ENCODE measurements at places on chromosomes 7 and 10.

GRCh38 chr7:25951414-25952260 lies 200.4 kb upstream of the NFE2L3 start:
- DNase-seq: no peak

GRCh38 chr7:35248576-35249536 lies 5.0 kb downstream of the TBX20 start:
- no peak for DNase-seq

DNA sequence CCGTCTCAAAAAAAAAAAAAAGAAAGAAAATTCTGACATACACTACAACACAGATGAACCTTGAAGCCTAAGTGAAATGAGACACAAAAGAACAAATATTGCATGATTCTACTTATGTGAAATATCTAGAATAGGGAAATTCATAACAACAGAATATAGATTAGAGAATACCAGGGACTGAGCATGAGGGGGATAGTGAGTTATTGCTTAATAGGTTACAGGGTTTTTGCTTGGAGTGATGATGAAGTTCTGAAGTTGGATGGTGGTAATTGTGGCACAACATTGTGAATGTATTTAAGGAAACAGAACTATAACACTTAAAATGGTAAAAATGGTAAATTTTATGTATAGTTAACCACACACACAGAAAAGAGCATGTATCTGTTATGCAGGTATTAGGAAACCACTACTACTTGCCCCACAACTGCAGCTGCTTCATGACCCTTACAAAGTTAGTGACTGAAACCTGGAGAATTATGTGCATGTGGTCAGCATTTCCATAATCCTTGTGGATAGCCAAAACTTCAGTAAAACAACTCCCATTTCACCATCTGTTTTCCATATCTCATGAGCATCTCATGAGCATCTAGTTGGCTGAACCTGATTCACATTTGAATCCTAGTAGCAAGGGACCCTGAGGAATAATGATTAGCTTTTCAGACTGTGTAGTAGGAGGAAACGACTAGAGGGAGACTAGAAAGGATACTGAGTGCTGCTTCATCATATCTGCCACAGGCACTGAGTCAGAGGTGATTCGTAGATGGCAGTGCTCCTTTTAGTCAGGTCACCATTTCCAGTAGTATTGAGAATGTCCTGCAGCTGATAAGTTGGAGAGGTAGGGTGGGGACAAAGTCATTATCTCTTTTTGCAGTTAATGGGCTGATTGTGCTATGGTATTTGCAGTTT lies 26.3 kb downstream of the SAMD8 start:
- peak; percentile 63 for DNase-seq

- peak; percentile 42 for DNase-seq
These were observed 26.2 kb upstream of the ECHDC3 start for GRCh38 chr10:11715815-11716494.

DNA sequence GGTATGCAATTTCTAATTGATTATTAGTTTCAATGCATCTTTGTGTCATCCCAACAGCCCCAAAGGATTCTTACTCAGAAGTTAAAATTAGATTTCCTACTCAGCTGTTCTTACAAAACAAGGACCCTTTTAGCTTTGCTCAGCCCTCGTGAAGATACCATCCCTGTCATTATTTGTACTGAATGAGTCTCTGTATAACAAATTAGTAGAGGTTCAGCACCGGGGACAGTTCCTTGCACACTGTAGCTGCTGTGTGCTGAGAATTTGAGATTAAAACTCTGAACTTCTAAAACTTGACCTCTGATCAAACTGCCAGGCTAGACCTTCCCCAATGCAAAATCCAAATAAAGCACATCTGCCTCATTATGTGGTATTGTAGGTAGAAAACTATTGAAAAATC lies 299.1 kb downstream of the LHFPL3 start:
- DNase-seq: peak; percentile 55

- DNase-seq: peak; percentile 54
These were observed 657 bp downstream of the CDNF start for GRCh38 chr10:14837003-14837756.

GRCh38 chr7:124124201-124124600 lies 91.3 kb upstream of the TMEM229A start:
- DNase-seq: no peak

DNA sequence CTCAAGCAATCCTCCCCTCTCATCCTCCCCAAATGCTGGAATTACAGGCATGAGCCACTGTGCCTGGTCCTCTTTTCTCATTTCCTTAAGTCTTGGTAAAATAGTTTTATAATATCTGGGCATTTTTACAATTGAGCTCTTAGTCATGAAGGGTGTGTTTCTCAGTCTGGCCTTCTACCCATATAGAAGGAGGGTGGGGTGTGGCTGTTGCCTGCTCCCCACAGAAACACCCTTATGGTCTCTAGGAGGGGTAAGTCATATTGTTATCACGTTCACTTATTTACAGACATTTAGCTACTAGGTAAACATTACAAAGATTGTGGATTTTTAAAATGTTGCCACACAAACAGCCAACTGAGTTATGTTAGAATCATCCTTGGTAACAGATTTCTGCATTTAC lies 6.7 kb upstream of the OTUD1 start:
- peak; percentile 54 for DNase-seq

GRCh38 chr10:33706746-33707145 lies 372.3 kb upstream of the NRP1 start:
- DNase-seq: peak; percentile 12

DNA sequence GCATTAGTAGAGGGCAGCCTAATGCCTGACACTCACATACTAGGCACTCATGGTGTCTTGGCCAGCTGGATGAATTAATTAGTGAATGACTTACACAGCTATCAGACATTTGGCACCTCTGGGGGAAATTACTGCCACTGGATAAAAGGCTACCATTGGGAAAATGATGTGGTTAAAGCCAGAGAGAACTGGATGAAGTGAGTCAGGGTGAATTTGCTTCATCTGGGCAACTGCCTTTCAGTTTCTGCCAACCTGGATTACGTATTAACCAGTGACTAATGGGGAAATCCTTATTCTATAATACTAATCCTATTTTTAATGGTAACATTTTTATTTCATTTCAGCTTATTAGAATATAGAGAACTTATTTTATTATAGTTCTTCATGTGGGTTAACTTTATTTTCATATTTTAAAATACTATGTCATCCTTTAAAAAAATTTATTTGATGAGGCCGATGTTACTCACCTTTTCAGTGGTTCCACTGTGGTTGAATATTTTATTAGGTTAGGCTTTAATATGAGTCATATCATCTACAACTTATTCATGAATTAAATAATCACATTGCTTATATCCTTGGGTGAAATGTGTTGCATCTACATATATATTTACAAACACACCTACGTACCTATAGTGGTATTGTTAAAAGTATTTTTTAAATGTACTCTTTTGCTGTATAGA lies 85.6 kb upstream of the CAPZA2 start:
- peak; percentile 96 for DNase-seq

DNA sequence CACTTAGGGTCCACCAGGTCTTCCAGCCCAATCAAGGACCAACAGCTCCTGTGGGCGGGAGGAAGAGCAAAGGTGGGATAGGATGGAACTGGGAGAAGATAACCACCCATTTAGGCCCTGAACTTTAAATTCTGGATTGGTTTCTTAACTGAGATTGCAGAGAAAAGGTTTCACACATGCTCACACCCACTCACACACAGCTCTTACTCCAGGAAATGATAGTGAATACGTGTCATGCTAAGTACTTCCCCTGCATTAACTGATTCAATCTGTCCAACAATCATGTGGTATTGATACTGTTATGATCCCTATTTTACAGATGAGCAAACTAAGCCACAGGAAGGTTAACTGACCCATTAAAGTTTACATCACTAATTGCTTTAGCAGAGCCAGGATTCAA lies 4.6 kb upstream of the CYP3A4 start:
- DNase-seq: peak; percentile 51

DNA sequence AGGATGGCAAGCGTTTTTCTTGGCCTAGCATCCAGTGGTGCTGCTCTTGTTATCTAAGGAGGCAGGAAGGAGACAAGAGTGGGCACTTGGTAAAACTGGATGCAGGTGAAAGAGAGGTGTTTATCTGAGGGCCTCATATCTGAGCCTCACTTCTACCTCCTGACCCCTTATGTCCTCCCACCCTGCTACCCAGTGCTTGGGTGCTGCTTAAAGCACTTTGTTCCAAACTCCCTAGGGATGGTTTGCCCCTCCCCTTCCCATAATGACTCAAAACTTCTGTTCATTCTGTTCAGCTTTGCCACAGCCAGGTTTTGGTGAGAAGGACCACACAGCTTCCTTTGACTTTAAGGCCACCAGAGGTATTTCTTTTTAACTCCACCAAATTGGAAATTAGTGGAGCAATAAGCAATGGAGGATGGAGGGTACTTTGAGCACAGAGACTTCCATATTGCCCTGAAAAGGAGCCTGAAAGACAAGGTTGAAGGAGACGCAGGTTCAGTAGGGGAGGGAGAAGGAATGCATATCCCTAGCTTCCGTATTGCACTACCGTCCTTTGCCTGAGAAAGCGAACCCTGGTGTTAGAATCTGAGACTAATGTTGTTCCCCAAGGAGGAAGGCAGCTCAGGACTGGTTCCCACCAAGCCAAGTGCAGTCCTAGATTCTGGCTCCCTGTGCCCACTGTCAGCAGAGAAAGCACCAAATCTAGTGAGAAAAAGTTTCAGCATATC lies 30.1 kb downstream of the ENTPD1 start:
- DNase-seq: no peak

DNA sequence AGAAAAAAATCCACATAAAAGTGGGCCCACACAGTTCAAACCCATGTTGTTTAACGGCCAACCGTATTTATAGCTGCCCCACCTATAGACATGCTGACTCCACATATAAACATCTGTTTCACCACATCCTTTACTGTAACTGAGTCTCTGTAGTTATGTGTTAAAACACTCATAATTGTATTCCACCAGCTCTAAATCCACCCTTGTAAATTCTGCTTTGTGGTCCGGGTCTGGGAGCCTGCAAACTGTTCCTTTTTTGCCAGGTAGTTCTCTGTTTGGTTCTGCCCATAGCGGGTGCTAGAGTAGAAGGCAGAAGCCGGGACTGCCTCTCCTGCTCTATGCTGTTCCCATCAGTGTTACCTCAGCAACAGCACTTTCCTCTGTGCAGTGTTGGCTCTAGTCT lies 20.2 kb upstream of the FHIP2A start:
- no peak for DNase-seq

DNA sequence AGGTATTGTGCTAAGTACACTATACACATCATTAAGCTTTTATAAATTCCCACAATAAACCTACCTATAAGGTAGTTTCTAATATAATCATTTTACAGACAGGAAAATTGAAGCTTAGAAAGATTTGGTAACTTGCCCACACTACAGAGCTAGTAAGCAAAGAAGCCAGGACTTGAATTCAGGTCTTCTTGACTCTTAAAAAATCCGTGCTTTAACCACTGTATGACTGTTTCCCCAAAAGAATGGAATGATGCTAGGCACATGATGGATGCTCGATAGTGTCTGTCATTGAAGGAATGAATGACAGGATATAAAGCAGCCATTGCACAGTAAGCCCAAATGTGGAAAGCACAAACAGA lies 26.6 kb downstream of the ZNF800 start:
- DNase-seq: no peak

DNA sequence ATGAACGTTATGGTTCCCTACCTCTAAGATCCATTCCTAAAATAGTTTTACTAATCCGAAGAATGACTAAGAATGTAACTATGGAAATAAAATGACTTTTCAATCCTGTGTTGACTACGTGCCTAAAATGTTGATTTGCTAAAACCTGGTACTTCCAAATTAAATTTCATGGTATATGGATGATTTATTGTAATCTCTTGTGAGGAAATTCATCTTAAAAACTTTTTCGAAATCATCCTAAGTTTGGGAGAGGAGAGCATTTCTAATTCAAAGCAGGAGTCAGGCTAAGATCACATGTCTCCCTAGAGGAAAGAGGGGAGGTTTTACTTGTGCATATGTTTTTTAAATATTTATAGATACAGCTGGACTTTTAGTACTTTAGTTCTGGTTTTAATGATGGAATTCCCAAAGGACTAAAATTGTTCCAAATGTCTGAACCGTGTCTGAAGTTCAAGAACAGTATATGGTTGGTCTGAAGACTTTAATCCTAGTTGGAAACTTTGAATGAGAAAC lies 483.9 kb downstream of the AUTS2 start:
- no peak for DNase-seq

DNA sequence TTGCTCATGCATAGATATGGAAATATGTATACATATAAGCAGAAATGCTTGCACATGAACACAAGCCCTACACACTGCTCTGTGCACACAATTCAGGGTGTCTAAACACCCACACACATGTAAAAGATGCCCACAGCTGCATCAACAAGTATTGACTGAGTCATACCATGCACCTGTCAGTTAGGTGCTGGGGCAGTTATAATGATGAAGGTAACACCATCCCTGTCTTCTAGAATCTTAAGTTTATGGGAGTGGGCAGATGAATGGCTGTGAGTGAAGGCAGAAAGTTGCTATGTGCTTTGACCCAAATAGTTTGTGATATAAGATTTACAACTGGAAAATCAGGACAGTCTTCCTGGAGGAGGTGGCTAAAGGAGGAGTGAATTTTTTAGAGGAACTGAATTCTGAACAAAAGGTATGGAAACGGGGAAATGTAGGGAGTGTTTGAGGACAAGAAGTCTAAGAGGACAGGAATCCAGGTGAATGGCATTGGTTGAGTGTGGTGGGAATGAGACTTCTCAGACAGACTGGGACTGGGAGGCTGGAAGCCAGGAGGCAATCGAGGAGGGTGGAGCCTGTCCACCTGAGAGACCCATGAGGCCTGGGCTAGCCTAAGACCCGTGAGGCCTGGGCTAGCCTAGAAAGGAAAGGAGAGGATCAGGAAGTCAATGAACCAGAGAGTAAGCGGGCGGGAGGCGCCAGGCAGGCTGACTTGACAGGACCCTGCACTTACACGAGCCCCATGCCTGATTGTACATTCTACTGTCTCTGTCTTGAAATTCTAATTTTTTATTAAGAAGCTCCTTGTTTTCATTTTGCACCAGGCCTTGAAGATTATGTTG lies 20.7 kb downstream of the POLL start:
- peak; percentile 32 for DNase-seq

GRCh38 chr10:121556918-121557573 lies 41.2 kb downstream of the FGFR2 start:
- DNase-seq: no peak

DNA sequence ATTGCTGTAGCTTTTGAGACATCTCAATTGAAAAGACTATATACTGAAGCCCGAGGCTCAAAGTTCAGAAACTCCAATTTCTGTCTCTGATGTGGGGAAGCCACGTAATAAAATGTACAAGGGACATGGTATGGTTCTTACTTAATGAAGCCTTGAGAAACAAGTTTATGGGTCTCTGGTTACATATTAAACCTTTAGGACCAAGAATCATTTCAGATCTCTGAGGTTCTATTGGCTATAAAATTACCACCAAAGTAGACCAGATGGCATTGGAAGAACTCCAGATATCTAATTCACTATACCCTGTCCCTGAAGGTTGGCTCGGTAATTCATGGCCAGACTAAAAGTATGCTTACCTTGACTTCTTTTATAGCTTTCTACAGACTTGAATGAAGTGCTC lies 23.7 kb downstream of the STAMBPL1 start:
- DNase-seq: no peak

GRCh38 chr10:126021833-126022500 lies 125.6 kb downstream of the FANK1 start:
- peak; percentile 15 for DNase-seq

GRCh38 chr10:6990891-6991290 lies 410.8 kb upstream of the PRKCQ start:
- no peak for DNase-seq
